Putamen (tissue), 1 donor: ENCODE measurements at places on chromosomes 11 and 22.

- no peak for DNase-seq
Observed at GRCh38 chr11:95487391-95487790, 256.4 kb upstream of the SESN3 start.

- DNase-seq, result no peak
Observed at GRCh38 chr11:68687311-68687710, 3.0 kb downstream of the GAL start.

- no peak for DNase-seq
Observed at GRCh38 chr11:67697846-67698245, 23.4 kb upstream of the ALDH3B2 start.

GRCh38 chr22:37198258-37199102 lies 10.4 kb upstream of the C1QTNF6 start:
- peak; percentile 74 for DNase-seq

GRCh38 chr11:93288767-93289166 lies 41.8 kb upstream of the DEUP1 start:
- no peak for DNase-seq

DNA sequence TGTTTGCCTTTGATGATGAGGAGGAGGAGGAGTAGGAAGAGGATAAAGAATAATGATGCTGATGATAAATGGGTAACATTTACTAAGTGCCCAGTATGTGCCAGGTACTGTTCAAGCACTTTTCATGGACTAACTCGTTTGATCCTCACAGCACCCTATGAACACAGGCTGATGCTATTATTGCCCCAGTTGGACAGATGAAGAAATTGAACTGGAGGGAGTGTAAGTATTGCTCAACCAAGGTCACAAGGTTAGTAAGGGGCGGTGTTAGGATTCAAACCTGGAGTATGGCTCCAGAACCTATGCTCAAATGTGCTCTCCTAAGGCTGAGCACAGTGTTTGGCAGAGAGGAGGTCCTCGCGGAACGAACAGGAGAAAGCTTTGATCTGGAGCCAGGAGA lies 78.6 kb downstream of the SYN3 start:
- no peak for DNase-seq

GRCh38 chr11:2207212-2207611 lies 35.6 kb upstream of the TH start:
- no peak for DNase-seq

DNA sequence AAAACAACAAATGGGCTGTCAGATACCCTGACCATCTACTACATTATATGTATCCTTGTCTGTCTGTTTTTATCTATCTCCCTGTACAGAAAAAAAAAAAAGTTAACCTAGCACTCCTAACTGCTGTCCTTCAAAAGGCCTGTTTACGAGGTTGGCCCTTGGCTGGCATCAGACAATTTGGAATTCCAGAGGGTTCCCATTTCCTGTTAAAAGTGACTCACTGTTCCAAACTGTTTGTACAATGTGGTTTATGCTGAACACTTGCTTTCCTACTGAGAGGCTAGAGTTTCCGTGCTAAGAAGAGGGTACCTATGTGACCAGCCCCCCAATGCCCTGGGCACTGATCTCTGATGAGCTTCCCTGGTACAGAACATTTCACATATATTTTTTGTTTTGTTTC lies 65.9 kb upstream of the HMGXB4 start:
- no peak for DNase-seq
